Adrenal gland (tissue), 19 donors: ENCODE measurements at places on chromosomes 7 and 10. TPM values are rescaled to one million over a fixed set of nuclear protein-coding genes. Genes with fewer than 3 reads are reported as not detected.

Gene SEC31B
- total RNA-seq = 4.9 TPM

Gene RET
- total RNA-seq = 26.0 TPM

Gene RBM28
- 25.0 TPM for total RNA-seq

Gene HOXA11
- total RNA-seq = 0.13 TPM

Gene GRID2IP
- 1.2 TPM for total RNA-seq

Gene MMP21
- not detected for total RNA-seq

Gene C7orf57
- total RNA-seq = 1.7 TPM

Gene GIMAP4
- total RNA-seq = 41.3 TPM

Gene TMEM196
- total RNA-seq = 0.88 TPM

Gene RASA4
- 27.7 TPM for total RNA-seq

Gene SIRT1
- total RNA-seq = 30.6 TPM

Gene RBM20
- 0.55 TPM for total RNA-seq

Gene DNAJC12
- total RNA-seq = 53.1 TPM

Gene THAP5
- 25.3 TPM for total RNA-seq

Gene HOXA7
- total RNA-seq = 21.8 TPM

Gene C10orf67
- total RNA-seq = not detected

Gene ZC3HAV1L
- 20.4 TPM for total RNA-seq

Gene AS3MT
- 244 TPM for total RNA-seq

Gene TBXAS1
- total RNA-seq = 44.7 TPM

Gene SPDYE5
- total RNA-seq = not detected

Gene FAM131B
- total RNA-seq = 1.7 TPM

Gene PCGF5
- total RNA-seq = 97.1 TPM

Gene TAS2R38
- not detected for total RNA-seq

Gene SMO
- total RNA-seq = 13.1 TPM

Gene ARHGAP22
- total RNA-seq = 0.91 TPM

Gene ZNF425
- 1.4 TPM for total RNA-seq

Gene FFAR4
- total RNA-seq = not detected

Gene CABCOCO1
- not detected for total RNA-seq

Gene OR2F1
- not detected for total RNA-seq

Gene NUTM2E
- total RNA-seq = not detected

Gene PVRIG
- total RNA-seq = not detected

Gene KNDC1
- total RNA-seq = 12.2 TPM
